ENCODE measurements at places on chromosomes 7 and 10.

DNA sequence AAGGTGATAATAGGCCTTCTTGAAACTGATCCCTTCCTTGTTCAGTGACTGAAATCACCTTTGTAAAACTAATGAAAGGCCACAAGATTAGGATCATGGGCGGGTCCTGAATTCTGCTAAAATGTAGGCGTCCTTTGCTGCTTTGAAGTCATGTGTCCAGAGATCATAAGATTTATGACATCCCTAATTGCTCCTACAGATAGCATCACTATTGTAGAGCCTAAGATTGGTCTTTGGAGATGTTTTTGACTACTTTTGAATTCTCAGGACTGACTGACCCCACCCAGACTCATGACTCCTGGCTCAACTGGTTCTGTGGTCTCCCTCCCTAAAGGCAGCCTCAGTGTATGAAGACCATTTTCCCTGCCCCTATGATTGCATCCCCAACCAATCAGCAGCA is 322.6 kb upstream of the SEMA3D start:
- DNase-seq: no peak

- no peak for DNase-seq
Measured at GRCh38 chr7:127770885-127771284, 118.9 kb downstream of the SND1 start.

- DNase-seq: no peak
Measured at GRCh38 chr7:139639563-139639962, 116.1 kb downstream of the CLEC2L start.

DNA sequence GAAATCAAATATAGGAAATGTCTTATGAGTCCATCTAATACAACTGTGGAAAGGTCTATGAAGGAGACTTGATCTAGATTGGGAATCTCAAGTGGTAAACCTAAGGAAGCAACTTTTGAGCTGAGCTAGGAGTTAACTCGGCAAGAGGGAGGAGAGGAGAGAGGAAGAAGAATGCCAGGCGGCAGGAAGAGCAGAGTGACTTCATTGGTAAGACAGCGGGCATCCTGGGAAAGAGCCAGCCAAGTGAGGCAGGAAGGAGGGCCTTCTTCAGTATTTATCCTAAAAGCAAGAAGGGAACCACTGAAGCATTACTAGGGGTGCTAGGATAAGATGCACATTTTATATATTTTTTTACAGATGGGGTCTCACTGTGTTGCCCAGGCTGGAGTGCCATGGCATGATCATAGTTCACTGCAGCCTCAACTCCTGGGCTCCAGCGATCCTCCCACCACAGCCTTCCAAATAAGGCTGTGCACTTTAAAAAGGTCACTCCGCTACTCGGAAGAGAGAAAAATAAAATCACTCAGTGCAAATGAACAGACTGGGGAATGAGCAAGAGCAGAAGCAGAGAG is 2.0 kb downstream of the BCL7B start:
- no peak for DNase-seq

- DNase-seq: no peak
Measured at GRCh38 chr10:61821153-61821552, 80.3 kb upstream of the ARID5B start.

DNA sequence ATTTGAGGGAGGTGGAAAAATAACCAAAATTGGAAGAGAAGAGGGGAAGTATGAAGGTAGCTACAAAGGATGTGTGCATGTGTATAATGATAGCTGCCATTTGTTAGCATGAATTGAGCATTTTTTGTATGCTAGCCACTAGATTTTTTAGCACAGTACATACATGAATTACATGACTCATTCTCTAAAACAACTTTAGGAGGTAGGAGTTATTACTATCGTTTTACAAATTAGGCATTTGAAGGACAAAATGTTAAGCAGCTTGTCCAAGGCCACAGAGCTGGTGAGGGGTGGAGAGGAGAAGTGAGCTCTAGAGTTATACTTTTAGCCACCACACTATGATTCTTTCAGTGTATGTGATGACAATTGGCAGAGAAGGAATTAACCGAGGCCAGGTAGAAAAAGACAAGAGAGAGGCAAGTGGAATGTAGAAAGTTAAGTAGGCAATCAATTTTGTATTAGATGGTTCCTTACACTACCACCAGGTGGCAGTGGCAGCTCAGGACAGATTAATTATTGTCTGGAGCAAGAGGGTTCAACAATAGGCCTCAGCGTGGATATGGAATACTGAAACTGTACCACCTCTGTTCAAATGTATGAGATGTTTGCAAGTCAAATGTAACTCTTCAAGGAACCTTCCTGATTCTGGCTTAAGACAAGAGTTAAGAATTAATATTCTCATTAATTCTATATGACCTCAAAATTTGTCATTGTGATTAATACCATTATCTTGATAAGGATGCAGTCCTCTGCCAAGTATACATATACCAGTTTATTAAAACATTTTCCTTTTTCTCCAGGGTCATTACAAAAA is 128.0 kb downstream of the MBL2 start:
- no peak for DNase-seq

DNA sequence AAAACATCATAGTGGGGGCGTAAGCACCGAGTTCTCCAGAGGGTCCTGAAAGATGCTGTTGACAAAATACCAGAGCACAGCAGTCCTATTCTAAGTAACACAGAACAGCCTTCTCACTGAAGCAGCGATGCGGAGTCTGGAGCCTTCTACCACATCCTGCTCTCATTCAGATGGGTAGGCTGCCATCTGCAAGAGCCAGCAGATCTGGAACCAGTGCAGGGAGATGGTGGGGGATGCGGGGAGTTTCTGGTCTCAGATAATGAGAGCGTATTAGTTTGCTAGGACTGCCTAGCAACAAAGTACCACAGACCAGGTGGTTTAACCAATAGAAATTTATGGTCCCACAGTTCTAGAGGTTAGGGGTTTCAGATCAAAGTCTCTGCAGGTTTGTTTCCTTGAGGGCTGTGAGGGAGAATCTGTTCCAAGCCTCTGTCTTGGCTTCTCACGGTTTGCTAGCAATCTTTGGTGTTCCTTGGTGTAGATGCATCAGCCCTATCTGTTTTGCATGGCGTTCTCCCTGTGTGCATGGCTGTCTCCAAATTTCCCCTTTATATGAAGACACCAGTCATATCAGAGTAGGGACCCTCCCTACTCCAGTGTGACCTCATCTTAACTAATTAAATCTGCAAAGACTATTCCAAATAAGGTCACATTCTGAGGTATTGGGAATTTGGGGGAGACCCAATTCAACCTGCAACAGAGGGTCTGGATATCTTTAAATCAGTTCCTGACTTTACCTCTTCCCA is 52.0 kb upstream of the STEAP1B start:
- no peak for DNase-seq

DNA sequence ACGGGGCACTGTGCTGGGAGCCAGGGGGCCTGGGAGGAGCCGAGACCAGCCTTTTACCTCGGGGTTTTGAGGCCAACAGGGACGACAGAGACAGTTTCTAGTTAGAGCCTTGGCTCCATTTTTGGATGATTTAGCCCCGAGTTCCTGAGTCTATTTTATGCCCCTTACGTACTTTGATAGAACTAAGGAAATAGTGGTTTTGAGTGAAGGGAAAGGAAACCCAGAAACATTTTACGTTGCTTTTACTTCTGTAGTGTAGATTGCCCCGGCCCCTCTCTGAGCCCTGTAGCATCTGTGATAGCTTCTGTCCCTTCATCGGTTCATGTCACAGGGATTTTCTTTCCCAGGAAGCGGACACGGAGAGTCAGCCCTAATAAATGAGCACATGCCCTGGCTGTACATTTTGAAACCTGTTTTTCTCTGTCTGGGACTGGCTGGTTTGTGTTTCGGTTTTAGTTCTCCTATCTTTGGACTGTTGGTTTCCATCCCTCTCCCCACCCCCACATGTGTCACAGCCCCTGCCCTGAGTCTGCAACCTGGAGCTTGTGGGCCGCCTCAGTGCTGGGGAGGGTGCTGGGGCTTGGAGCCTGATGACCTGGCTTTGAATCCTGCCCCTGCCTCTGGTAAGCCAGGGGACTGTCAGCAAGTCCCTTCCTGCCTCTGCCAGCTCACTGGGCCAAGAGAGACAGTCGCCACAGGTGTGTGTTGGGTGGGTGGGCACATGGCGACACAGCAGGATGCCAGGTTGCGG is 6.9 kb upstream of the ORAI2 start:
- peak; percentile 6 for DNase-seq

DNA sequence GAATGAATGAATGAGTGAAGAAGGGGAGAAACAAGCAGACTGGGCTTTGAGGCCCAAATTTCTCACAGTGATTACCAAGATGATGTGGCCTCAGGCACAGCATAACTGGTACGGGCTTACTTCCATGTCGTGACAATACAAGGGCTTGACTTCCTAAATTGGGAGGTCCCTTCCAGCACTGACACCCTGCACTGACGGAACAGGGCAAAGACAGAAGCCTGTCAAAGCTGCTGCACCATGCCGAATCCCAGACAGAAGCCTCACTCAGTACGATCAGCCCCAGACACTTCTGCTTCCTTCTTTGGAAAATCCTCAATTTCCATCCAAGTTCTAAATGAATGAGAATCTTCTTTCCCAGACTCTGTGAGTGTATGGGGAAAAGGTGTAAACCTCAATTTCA is 51.9 kb downstream of the GNA12 start:
- no peak for DNase-seq

DNA sequence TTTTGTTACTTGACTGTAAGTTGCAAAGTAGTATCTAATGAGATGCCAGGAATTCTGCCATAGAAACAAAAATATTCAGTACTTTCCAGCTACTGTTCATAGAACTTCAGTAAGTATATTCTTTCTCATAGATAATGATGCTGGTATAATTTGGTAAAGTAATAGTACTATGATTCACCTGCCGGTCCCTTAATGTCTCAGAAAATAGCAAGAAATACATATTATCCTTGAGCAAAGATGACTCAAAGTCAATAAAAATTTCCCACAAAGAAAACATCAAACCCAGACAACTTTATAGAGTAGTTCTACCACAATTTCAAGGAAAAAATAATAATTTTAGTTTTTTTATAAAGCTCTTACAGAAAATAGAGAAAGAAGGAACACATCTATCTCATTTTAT is 105.4 kb downstream of the EPDR1 start:
- no peak for DNase-seq

DNA sequence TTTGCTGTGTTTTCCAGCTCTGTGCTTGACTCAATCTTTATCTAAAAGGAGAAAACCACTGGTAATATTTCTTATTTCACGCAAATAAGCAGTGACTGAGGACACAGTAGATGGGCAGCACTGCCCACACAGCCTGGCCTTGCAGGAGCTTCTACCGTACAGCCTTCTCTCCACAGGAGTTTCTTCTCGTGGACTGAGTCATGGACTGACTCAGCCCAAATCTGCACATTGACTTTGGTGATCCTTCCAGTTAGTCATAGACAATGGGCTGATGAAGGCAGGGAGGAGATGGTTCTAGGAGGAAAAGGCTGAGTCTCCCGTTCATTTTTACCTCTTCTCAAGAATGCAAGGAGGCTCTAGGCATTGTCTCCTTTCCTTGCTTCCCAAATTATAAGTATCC is 200.7 kb downstream of the RAPGEF5 start:
- DNase-seq: no peak

GRCh38 chr7:136023134-136023869 is 46.1 kb upstream of the MTPN start:
- DNase-seq: no peak

DNA sequence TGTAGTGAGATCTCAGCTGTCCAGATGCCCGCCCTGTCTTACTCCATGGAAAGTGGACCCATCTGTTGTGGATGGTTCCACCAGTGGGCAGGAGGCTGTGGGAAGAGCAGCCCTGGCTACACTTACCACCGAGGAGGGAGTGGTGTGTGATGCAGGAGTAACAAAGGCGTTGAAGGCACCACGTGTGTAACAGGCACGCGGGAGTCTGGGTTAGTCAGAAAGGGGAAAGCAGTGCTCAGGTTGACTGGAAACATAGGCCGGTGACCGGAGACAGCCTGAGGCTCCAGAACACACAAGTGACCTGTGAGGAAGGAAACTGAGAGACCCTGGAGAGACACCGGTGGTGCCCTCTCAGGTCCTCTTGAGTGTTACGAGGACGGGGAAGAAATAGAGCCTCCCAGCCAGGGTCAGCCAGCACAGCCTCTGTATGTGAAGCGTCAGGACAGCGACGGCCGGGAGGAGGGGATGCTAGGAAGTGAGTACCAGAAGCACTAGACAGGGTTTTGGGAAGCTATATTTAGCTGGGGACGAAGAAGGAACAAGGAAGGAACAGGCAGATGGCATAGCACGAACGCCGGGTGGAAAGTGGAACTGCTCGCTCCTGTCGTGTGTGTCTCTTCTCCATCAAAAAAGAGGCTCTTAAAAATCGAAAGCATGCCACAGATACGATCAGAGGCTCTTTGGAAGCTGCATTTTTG is 51.7 kb downstream of the DAGLB start:
- DNase-seq: no peak

GRCh38 chr10:78808736-78809367 is 259.9 kb upstream of the ZMIZ1 start:
- no peak for DNase-seq

GRCh38 chr7:83036721-83037380 is 125.8 kb downstream of the PCLO start:
- no peak for DNase-seq

DNA sequence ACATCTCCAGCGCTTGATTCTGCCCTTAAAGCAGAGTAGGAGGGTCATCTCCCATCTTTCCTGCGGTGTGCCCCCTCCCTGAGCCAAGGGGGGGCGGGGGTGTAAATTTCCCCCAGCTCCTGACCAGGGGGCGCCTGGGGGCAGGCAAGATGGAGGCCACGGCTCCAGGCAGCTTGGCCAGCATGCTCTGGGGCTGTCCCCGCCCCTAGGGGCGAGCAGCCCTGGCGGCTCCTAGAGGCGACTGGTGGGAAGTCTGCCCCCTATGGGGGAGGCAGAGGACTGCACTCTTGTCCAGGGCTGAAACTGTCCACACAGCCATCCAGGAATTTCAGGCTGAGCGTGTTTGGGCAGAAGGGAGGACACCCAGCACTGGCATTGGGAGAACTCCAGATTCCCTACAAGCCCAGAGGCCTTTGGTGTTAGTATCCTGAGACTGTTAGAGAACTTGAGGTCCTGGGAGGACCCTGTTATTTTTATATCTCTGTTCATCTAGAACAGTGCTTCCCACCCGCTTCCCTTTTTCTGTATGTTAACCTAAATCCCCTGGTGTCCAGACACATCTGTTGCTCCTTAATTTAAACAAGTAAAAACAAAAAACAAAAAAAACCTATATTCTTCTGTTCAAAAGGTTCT is 4.6 kb downstream of the STRA8 start:
- no peak for DNase-seq

DNA sequence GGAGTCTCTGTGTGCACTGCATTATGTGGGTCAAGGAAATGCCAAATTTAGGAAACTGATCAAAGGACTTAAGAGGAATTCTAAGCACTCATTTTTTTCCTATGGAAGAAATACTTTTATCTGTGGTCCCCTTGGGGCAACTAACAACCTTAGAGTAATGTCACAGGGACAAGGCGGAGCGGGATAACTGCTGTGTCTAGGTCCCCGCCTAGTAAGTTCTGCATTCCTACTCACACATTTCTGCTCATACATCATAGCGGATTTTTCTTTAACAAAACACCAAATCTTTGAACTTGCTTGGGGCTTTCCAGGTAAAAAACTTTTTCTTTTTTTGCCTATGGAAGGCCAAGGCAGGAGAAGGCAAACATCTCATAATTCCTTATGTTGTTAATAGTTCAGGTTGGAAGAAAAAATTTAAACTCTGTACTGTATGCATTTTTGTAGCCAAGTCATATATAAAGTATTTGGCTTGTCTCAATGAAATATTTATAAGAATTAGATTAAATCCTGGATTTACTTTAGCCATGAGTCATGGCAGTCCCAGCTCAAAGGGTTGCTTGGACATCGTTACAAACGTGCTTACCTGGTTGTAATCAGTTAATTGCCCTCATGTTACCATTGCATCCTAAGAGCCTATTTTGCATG is 285.0 kb downstream of the PHTF2 start:
- DNase-seq: no peak

- DNase-seq: no peak
Measured at GRCh38 chr10:27578316-27578715, 74.2 kb downstream of the RAB18 start.
